ENCODE measurements at places on chromosomes 11 and 22. TPM values are rescaled to one million over a fixed set of nuclear protein-coding genes. Genes with fewer than 3 reads are reported as not detected.

GRCh38 chr22:35568751-35569739 lies 28.4 kb downstream of the RASD2 start:
- H3K4me1 ChIP-seq = peaks cover 18% of the 10 kb centered on the region
- peak; percentile 78 for DNase-seq
- peak overlapping the region; percentile 59 for H3K27ac ChIP-seq
- no peaks in the 10 kb centered on the region for H3K36me3 ChIP-seq
- no peaks in the 10 kb centered on the region for H3K27me3 ChIP-seq

- H3K36me3 ChIP-seq = peaks cover 31% of the 10 kb centered on the region
- DNase-seq = peak; percentile 37
- peaks cover 21% of the 10 kb centered on the region for H3K4me1 ChIP-seq
- H3K27ac ChIP-seq = peak overlapping the region; percentile 40
- H3K27me3 ChIP-seq = no peaks in the 10 kb centered on the region
These were observed 468 bp downstream of the PATL1 start for GRCh38 chr11:59668188-59668949.

GRCh38 chr22:44384563-44385295 lies 72.0 kb upstream of the SHISAL1 start:
- no peaks in the 10 kb centered on the region for H3K36me3 ChIP-seq
- no peaks in the 10 kb centered on the region for H3K27me3 ChIP-seq
- DNase-seq = no peak
- no peak overlapping the region for H3K27ac ChIP-seq
- no peaks in the 10 kb centered on the region for H3K4me1 ChIP-seq

- no peaks in the 10 kb centered on the region for H3K27me3 ChIP-seq
- peaks cover 26% of the 10 kb centered on the region for H3K4me1 ChIP-seq
- H3K36me3 ChIP-seq = no peaks in the 10 kb centered on the region
- no peak overlapping the region for H3K4me3 ChIP-seq
- no peak for DNase-seq
These were observed 35.8 kb upstream of the POU2AF2 start for GRCh38 chr11:111209543-111210355.

DNA sequence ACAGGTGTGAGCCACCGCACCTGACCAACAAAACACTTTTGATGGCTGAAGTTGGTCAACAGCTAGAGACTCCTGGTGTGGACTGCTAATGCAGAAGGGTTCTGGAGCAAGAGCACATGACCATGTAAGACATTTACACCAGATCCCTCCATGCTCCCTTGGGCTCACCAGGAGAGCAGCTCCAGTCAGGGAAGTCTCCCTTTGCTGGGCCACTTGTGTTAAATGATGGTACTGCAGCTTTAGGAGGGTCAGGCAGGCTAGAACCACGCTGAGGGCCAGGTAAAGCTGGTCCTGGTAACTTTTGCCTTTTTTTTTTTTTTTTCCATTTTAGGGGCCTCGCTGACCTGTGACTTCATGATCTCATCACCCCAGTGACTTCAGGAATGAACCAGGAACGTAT lies 146.4 kb downstream of the FBXO7 start:
- no peak overlapping the region for H3K27ac ChIP-seq
- no peaks in the 10 kb centered on the region for H3K4me1 ChIP-seq
- H3K27me3 ChIP-seq = no peaks in the 10 kb centered on the region
- no peak overlapping the region for H3K4me3 ChIP-seq
- H3K36me3 ChIP-seq = no peaks in the 10 kb centered on the region

DNA sequence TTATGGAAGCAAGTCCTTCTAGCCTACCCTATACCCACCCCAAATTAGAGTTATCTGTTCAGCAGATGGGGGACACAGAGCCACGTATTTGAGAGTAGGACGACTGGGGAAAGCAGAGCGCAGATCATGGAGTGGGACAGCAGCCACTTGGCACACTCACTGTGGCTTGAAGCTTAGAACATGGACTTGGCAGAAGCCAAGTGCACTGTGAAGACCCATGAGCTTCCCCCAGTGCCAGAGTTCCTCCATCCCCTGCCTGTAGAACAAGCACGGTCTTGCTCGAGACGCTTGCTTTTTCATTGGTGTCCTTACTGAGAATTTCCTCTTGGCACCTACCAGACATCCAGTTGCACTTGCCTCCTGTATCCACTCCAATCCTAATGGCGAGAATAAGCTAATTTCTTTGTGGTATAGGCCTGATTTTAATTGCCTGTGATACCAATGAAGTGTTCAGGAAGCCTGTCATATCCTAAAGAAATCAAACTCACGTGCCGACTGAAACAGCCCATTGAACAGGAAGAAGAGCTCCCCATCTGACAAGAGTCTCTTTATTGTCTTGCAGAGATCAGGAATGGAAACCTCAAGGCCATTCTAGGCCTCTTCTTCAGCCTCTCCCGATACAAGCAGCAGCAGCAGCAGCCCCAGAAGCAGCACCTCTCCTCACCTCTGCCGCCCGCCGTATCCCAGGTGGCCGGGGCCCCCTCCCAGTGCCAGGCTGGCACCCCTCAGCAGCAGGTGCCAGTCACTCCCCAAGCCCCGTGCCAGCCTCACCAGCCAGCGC lies 166.9 kb downstream of the NAV2 start:
- H3K4me1 ChIP-seq = no peaks in the 10 kb centered on the region
- no peaks in the 10 kb centered on the region for H3K27me3 ChIP-seq
- peaks cover 6% of the 10 kb centered on the region for H3K36me3 ChIP-seq
- H3K4me3 ChIP-seq = no peak overlapping the region
- DNase-seq = no peak

DNA sequence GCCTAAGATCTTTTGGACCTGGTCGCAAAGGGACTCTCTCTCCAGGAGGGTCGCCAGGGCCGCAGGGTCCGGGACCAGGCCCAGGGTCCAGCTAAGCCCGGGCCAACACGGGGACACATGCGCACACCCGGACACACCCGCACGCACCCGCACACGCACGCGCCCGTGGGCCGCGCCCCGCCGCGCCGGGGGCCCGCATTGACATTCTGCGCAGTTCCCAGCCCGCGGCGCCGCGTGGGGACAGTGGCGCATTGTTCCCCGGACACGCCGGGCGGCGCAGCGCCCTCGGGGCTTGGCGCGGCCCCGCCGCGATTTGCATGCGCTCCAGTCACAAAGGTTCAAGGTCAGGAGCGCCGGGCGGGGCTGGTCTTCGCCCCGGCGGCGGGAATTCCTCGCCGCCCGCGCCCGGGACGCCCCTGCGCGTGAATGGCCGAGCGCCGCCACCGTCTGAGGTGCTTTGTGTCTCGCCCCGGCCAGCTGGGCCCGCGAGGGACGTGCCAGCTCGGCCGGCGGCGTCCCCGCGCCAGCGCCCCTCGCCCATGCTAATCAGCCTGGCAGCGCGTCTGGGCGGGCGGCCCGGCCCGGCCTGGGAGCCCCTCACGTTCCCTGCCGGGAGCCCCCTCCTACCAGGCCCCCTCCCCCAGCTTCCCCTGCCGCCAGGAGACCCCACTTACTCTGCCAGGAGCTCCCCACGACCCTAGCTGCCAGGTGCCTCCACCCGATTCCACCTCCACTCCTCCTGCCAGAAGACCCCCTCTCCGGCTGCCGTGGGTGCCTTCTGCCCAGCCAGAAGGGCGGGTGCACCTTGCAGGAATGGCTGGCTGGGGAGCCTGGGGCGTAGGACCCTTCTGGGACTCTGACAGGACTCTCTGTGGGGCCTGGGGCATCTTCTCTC lies 50.5 kb upstream of the WNT7B start:
- no peak overlapping the region for H3K27ac ChIP-seq
- H3K27me3 ChIP-seq = no peaks in the 10 kb centered on the region
- peak overlapping the region; percentile 55 for H3K4me3 ChIP-seq
- no peaks in the 10 kb centered on the region for H3K36me3 ChIP-seq
- DNase-seq = no peak

GRCh38 chr22:50481440-50482106 lies at the start of gene ADM2:
TSS of gene ADM2 (plus strand) at chr22:50481543. CDS start at chr22:50481848, 305 bp downstream.
- H3K27me3 ChIP-seq = no peaks in the 10 kb centered on the region
- peak within 1 kb of the TSS; percentile 59 for H3K4me3 ChIP-seq
- no peaks in the 10 kb centered on the region for H3K36me3 ChIP-seq
- H3K4me1 ChIP-seq = no peaks in the 10 kb centered on the region

DNA sequence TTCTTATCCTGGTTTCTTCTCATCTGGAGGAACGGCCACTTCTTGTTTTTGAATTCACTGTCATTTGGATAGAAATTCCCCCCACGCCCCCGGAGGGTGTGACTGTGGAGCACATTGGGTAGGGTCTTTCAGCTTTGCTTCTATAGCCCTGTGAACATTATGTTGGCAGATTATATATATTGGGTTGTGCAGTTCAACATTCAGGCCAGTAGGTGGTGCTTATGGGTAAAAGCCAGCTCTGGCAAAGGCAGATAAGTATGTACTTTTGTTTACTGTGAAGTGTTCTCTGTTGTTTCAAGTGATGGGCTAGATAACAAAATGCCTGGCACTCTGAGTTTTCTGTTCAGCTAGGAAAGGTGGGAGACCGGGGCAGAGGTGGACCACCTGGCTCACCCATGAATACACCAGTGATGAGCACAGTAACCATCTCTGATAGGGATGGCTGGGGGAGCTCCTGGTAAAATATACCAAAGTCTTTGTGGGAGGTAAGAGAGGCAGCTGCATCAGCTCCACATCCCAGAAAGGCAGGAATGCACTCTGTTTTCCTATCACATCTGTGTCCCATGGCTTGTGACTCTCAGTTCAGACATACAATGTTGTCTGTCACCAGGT lies 1348.2 kb upstream of the RAG2 start:
- H3K27me3 ChIP-seq = no peaks in the 10 kb centered on the region
- peaks cover 11% of the 10 kb centered on the region for H3K4me1 ChIP-seq
- H3K4me3 ChIP-seq = no peak overlapping the region
- H3K27ac ChIP-seq = no peak overlapping the region

- no peak for DNase-seq
- H3K36me3 ChIP-seq = no peaks in the 10 kb centered on the region
- no peaks in the 10 kb centered on the region for H3K4me1 ChIP-seq
- no peak overlapping the region for H3K4me3 ChIP-seq
- no peak overlapping the region for H3K27ac ChIP-seq
These were observed 227.1 kb downstream of the DSCAML1 start for GRCh38 chr11:117569911-117570310.

GRCh38 chr11:117564321-117564720 lies 232.7 kb downstream of the DSCAML1 start:
- H3K4me3 ChIP-seq = no peak overlapping the region
- H3K27me3 ChIP-seq = peaks cover 58% of the 10 kb centered on the region
- no peaks in the 10 kb centered on the region for H3K4me1 ChIP-seq
- H3K27ac ChIP-seq = no peak overlapping the region
- no peaks in the 10 kb centered on the region for H3K36me3 ChIP-seq

GRCh38 chr11:65611028-65611757 lies 2.8 kb downstream of the MAP3K11 start:
- H3K4me1 ChIP-seq = peaks cover 25% of the 10 kb centered on the region
- peaks cover 9% of the 10 kb centered on the region for H3K36me3 ChIP-seq
- no peaks in the 10 kb centered on the region for H3K27me3 ChIP-seq
- no peak overlapping the region for H3K27ac ChIP-seq

- H3K36me3 ChIP-seq = no peaks in the 10 kb centered on the region
- DNase-seq = peak; percentile 86
- H3K27me3 ChIP-seq = no peaks in the 10 kb centered on the region
- H3K4me3 ChIP-seq = peak overlapping the region; percentile 42
- H3K4me1 ChIP-seq = peaks cover 34% of the 10 kb centered on the region
These were observed 13.6 kb upstream of the CD3E start for GRCh38 chr11:118290923-118291322.

DNA sequence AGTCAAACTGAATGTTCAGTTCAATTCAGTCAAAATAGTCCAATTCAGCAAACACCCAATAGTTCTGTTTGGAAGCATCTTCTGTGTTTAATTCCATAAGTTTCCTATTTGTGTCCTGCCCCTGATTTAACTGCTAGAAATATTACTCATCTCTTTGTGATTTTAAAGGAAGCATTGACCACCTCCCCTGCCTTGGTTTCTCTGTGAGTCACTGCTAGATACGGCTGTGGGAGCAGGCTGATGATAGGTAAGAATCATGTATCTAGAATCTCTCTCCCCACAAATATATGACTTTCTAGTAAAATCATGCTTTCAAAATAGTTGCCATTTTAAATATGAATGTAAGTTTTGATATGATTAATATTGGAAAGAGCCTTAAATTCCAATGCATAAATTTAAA lies 888.5 kb downstream of the NTM start:
- no peaks in the 10 kb centered on the region for H3K4me1 ChIP-seq
- peaks cover 59% of the 10 kb centered on the region for H3K27me3 ChIP-seq
- no peak for DNase-seq
- H3K4me3 ChIP-seq = no peak overlapping the region
- no peaks in the 10 kb centered on the region for H3K36me3 ChIP-seq
- no peak overlapping the region for H3K27ac ChIP-seq

DNA sequence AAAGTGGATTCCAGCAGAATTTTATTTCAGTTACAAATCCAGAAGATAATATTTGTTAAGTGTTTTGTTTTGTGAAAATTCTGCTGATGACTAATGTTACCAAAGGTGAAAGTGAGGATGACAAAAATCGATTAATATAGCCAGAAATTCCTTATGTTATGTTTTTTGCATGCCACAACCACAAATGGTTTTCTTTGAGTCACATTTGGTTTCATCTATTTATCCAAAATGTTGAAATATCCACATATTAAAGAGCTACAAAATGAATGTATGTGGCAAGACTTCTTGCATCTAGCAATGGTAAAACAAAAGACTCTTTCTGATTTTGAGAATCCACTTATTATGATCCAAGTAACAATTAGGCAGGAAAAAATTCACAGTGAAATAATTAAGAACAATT lies 150.1 kb upstream of the LRRC4C start:
- no peaks in the 10 kb centered on the region for H3K27me3 ChIP-seq
- H3K4me1 ChIP-seq = peaks cover 5% of the 10 kb centered on the region
- H3K27ac ChIP-seq = no peak overlapping the region
- no peaks in the 10 kb centered on the region for H3K36me3 ChIP-seq

GRCh38 chr11:69422645-69423044 lies 58.8 kb upstream of the LINC01488 start:
- H3K4me3 ChIP-seq = no peak overlapping the region
- no peaks in the 10 kb centered on the region for H3K36me3 ChIP-seq
- no peaks in the 10 kb centered on the region for H3K27me3 ChIP-seq
- no peak for DNase-seq
- no peak overlapping the region for H3K27ac ChIP-seq
- H3K4me1 ChIP-seq = peaks cover 12% of the 10 kb centered on the region

DNA sequence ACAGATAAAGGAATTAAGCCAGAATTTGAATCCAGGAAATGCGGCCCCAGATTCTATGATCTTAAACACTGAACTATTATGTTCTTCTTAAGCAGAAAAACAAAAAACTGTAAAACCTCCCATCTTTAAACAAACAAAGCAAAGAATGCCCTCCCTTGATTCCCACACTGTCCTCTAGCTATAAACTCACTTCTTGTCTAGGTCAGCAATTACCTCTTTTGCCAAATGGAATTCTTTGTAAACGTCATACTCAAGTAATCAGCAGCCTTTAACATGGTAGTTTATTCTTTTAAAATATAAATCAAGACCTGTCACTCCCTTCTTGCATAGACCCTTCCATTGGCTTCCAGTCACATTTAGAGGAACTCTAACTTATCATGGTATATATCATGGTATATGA lies 958.9 kb upstream of the CNTN5 start:
- no peak overlapping the region for H3K27ac ChIP-seq
- no peak for DNase-seq
- H3K4me1 ChIP-seq = no peaks in the 10 kb centered on the region
- H3K27me3 ChIP-seq = no peaks in the 10 kb centered on the region
- H3K4me3 ChIP-seq = no peak overlapping the region

GRCh38 chr11:73652856-73653559 lies 6.6 kb downstream of the PLEKHB1 start:
- DNase-seq = no peak
- H3K4me3 ChIP-seq = no peak overlapping the region
- H3K36me3 ChIP-seq = no peaks in the 10 kb centered on the region
- H3K27me3 ChIP-seq = no peaks in the 10 kb centered on the region

- no peaks in the 10 kb centered on the region for H3K36me3 ChIP-seq
- no peaks in the 10 kb centered on the region for H3K4me1 ChIP-seq
- no peak overlapping the region for H3K27ac ChIP-seq
- H3K4me3 ChIP-seq = no peak overlapping the region
These were observed 552 bp downstream of the PRR33 start for GRCh38 chr11:1890856-1891830.

SLC22A25 gene
- total RNA-seq = not detected

OR6A2 gene
- 0.06 TPM for total RNA-seq

B3GAT1 gene
- total RNA-seq = not detected

OLFML1 gene
- total RNA-seq = not detected
